ENCODE measurements at places on chromosomes 6 and 20.

DNA sequence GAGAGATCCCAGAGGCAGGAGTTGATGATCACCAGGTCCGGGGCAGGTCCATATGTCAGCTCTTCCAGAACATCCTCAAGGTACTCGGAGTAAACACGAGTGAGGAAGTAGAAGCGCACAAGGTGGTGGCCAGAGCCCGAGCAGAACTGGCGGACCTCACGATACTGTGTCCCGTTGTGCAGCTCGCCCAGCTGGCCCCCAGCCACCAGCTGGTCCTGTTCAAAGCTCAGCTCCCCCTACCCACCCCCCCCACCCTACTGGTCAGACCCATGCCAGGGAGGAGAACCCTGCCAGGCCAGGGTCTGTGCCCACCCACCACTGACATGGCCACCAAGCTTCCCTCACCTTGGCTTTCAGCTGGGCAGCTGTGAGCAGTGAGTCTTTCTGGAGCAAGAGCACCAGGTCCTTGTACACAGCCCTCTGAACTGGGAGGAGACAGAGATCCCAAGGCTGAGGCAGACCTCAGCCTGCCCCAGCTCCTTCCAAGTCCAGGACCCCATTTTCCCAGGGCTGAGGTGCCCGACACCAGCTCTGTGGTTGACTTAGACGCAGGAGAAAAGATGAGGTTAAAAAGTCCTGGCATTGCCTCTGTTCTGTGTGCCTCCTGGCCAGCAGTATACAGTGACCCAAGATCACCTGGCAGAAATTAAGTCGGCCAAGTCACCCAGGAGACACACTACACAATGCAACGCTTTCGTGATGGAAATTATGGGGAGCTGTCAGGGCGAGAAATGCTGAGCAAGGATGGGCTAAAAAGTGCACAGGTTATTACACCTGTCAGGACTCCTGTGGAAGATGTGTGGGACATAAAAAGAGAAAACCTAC, 1.4 kb downstream of the PCED1A start:
- no peak for DNase-seq

DNA sequence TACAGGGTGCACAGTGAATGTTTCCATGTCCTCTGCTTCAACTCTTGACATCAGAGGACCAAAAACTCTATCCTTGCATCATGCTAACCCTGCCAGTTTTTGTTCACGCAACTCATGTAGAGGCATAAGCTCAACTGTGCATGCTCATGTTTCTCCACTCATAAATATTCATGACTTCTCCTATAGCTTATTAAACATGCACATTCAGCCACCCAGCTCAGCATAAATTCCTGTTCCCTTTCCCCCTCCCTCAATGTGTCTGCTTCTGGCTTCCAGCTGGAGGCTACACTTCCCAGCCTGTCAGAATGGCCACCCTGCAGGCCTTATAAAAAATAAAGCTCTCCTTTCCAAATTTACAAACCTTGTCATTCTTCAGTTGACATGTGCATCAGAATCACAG, 154.6 kb downstream of the KIF16B start:
- DNase-seq = no peak

- DNase-seq = no peak
These were observed 22.3 kb upstream of the EYA4 start for GRCh38 chr6:133218852-133219251.

DNA sequence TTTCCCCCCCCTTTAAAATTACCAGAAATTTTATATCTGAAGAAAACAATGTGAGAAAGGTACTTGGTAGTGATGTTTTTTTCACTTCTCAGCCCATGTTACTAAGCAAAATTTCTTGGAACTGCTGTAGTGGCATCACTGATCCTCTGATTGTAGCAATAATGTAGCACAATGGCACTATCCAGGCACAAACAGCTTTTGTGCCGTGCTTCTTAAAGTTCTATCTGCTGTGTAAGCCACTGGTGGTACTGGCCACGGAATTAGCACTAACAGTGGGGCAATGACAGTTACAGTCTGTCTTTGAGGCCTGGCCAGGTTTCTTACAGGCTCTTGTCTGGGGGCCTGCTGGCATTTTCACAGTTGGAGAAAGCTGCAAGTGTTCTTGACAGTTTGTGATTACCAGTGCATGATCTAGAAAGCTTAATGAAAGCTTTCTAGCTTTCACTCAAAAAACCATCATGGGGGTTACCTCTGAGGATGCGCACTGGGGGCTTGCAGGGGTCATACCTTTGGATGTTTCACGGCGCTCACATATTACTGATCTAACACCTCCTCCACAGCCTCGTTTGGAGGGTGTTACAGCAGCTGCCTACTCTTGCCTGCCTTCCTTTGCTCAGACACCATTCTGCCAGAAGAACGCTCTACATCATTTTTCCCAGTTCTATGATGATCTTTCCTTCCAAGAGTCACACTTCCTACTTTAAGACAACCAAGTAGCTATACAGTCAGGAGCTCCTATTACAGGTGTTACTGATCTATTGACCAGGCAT, 58.4 kb upstream of the ARMH2 start:
- DNase-seq = no peak

DNA sequence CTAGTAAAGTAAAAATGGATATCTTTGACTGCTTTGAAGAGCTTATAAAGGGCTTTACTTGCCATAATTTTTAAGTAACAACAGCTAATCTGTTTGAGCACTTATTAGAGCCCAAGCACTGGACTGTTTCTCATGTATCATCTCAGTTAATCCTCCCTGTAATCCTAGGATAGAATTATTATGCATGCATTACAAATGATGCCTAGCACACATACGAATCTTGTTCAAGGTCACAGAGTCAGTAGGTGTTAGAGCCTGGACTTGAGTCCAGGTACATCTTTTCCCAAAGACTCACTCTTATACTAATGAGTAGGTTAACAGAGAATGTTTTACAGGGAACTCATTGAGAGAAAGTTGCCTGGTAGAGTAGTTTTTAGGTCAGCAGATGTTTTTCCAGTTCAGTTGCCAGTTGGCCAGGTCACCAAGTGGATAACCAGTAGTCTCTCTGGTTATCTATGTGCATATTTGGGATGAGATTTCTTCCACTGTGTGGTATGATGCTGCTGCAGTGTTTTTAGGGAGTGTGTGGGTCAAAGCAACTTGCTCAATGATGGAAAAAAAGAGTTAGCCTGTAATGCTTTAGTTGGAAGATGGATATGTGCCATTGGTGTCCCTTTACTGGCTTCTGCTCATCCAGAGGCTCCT, 32.3 kb upstream of the LAMA4 start:
- no peak for DNase-seq

DNA sequence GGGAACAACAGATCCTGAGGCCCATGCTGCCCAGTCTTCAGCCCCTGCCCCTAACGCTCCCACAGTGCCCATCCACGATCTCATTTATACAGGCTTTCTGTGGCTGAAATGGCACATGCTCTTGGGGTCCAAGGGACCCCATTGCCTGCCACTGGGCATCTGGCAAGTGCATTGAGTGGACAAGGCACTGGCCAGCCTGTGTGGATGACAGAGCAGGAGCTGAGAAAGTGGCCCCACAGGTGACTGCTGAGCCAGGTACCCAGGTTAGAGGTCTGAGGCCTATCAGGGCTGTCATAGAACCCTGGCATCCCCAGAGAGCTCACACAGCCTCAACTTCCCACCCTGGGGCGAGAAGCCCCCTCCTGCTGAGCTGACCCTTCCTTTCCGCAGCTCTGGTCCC, 86.0 kb upstream of the NXT1 start:
- DNase-seq = no peak

DNA sequence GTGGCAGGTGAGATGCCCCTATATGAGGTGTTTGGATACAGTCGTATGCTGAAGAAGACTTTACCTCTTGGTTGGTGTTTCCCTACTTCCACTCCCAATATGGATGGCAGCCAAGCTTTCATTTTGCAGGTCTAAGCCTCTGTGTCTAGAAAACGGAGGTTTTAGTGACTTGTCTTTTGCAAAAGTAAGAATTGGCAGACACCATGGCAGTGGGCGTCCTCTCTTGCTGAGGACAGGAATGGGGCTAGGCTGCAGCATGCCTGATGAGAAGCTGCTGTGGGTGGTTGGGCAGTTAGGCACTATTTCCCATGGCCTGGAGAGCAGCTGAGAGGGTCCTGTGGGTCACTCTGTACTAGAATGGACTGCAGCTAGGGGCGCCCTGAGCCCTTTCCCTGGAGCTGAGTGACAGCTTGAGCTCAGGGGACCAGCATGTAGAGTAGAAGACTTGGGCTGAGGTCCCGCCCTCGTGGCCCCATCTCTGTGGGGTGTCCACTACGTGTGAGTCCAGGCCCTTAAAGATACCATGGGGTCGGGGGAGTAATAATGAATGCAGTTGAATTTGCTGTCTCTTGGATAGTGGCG, 127.4 kb downstream of the CDH26 start:
- no peak for DNase-seq

- no peak for DNase-seq
These were observed 64.5 kb upstream of the SLC22A1 start for GRCh38 chr6:160057080-160057479.

DNA sequence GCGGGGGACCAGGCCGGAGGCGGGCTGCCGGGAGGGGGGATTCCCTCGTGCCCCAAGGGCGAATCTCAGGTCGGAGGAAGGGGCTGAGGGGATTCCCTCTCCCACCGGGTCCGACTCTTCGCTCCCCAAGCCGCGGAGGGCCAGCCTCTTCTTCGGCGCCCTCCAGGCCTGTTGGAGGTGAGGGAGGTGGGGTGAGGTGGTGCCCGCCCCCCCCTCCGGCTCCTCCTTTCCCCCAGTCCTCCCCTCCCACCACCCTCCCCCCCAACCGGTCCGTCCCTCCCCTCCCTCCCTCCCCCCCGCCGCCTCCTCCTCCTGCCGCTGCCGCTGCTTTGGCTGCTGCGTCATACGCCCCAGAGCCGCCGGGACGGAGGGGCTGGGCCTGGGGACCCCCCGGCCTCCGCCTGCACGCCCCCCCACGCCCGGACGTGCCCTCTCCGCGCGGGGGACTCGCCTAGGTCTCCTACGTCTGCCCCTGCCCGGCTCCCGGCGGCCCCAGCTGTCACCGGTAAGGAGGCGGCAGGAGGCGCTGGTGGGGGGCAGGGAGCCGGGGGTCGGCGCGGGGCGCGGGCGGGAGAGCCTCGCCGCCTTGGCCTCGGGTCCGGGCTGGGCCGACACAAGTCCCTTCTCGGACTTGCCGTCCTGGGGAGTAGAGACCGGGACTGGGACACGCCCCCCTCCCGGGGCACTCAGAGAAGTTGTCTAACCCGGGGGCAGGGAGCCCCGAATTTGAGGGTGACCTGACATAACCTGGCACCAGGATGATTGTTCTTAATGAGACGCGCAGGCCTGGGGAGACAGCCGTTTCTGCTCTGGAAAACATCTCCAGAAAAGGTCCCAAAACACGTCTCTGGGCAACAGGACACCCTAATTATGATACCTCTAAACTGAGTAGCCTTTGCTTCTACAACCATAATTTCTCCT, at the start of gene PHF1:
Gene PHF1, plus strand, starts transcription at position 304 of the 921 bp plus-strand sequence. CDS start 1,250 bp downstream, outside the sequence.
- no peak for DNase-seq

GRCh38 chr6:3627956-3628835, 123.3 kb downstream of the PXDC1 start:
- DNase-seq = no peak

DNA sequence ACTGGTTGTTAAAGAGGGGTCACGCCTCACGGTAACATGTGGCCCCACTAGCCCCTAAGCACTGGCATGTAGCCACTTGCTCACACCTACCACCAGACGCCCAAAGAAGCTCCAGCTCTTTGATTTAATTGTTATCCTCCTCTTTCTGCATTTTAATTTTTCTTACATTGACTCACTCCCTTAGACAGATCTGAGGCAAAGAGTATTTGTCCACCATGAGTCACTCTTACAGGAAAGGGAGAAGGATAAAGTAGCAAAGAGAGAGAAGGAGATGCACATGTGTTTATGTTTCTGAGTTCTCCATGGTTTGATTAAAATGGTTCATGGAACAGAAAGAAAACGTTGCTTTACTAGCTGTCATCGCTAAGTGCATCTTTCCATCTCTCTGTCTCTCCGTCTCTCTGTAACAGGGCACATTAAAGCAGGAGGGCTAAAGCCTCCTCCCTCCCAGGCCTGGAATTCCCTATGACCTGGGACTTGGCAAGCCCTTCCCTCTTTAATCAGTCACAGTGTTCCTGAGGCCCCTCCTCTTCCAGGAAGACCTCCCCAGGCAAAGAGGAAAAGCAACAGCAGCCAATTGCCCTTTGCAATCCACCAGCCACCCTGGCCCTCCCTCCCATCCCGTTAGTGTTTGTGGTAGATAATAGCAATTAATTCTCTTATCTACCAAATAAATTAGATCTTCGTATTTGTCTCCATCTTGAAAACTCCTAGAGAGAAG, 112.8 kb upstream of the TSHZ2 start:
- no peak for DNase-seq

DNA sequence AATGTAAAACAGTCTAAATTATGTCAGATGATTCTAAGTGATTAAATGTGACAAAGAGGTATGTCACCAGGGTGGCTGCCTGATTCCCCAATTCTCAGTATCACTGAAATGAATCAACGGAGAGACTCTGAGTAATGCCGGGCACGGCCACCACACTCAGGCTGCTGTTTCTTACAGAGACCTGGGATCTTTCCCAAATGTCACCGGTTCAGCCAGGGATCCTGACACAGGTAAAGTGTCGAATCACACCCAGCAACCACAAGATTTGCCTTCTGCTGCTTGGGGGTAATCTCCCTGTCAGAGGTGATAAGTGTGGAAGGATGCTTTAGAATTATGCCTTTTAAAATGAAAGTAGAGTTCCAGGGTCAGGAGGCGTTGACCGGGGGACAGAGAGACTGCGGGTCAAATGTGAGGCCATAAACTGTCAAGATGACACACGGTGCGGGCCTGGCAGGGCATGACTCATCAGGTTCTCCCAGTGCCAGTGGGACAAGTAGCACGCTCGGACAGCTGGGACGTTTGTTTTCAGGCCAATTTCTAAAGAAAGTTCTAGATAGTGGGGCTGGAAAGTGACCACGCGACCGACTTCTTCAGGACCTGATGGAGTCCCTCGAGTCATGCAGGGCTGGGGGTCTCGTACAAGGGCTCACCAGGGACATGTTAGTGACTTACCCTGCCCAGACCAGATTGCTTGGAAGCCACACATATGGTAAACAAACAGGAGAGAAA, 48.9 kb downstream of the PRDM1 start:
- peak; percentile 72 for DNase-seq

DNA sequence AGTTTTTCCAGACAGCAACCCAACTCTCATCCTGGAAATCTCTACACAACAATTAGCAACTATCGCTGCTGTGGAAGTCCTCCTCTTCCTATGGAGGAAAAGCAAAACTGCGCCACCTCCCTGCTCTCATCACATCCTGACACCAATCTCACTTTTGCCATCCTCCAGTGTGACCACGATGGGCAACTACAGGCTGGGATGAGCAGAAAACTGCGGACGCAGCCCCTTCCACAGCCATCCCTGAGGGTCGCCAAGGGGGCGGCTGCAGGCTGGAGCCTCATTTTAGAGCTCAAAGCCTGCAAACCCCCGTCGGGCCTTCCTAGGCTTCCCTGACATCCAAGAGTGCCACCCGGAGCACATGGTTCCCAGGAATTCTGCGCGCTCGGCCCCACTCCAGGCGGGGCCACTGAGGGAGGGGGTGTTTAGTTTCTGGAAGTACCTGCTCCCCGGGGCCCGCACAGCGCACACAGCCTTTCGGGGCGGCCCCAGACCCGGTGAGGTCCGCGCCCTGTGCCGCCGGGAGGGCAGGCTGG, 1.2 kb downstream of the TCFL5 start:
- no peak for DNase-seq

- peak; percentile 64 for DNase-seq
These were observed 81.7 kb upstream of the NFATC2 start for GRCh38 chr20:51624157-51624731.

Data from suppressor macrophage treated with lipopolysaccharide for 4 hours (primary cell).